ENCODE measurements at places on chromosomes 2 and 18.

DNA sequence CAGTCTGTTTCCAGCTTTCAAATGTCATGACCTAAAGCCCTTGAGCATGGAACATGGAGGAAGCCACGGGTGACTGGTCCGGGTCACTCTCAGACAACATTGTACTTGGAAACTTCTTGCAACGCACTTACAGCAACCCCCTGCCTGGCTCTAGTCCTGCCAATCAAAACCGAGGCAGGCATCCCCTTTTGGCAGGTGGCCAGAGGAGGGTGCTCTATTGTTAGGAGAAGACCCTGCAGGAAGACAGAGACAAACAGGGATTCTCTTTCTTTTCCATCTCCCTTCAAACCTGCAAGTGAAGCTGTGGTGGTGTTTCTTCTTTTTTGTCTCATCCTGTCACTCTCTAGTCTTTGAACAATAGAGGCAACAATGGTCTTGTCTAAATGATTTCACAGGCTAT is 667.2 kb downstream of the ZEB2 start:
- DNase-seq: no peak

DNA sequence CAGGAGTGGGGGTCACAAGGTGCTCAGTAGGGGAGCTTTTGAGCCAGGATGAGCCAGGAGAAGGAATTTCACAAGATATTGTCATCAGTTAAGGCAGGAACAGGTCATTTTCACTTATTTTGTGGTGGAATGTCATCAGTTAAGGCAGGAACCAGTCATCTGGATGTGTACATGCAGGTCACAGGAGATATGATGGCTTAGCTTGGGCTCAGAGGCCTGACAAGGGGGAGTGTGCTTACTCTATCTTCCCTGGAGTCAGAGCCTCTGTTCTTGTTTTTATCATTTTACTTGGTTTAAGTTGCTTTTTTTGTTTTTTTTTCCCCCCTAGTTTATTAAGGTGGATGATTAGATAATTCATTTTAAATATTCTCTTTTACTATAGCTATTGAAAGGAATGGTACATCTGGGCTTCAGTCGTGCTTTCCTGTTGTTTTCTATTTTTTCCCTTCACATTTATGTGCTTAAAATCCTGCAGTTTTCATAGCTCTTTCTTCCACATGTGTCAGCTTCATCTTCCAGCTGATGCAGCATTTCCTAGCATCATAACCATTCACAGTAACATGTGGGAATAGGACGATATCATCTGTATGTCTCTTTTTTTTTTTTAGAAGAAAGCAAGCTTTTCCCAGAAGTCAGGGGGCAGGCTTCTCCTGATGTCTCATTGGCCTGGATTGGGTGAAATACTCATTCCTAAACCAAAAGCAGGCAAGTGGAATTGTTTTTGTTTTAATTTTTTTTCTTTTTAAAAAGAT is 15.4 kb downstream of the ZNF396 start:
- DNase-seq: no peak

GRCh38 chr2:110101280-110101844 is 14.3 kb downstream of the MALL start:
- no peak for DNase-seq

DNA sequence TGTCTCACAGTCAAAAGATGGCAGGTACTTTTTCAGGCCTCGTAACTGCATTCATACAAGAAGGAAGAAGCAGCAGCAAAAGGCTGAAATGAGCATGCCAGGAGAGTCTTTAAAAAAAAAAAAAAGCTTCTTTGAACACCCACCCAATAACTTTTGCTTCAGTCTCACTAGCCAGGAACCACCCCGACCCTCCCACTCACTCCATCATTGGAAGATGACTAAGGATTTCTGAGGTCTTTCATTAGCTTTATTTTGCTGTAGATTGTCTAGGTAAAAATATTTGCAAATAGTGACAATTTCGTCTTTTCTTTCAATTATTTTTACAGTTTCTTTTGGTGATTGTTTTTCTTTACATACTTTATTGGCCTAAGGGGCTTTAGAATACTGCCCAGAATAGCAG is 37.9 kb downstream of the RBBP8 start:
- DNase-seq: no peak

- no peak for DNase-seq
Observed at GRCh38 chr2:192119536-192119935, 75.2 kb downstream of the TMEFF2 start.

DNA sequence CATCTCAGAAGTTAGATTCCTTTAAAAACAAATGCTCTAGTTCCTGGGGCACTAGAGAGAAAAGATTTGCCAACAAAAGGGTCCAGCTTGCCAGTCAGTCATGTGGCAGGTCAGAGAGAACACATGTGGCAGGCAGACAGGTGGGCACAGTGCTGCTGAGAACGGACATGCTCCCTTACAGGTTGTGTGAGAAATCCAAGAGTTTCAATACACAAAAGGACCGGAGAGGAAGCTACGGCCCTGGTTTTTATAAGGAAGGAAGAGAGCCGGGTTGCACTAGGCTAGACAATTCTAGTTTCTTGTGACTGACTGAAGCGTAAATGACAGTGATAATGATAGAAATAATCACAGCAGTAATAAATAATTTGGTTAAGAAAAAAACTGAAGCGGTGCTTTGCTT is 18.3 kb downstream of the CDC42EP3 start:
- no peak for DNase-seq

- no peak for DNase-seq
Observed at GRCh38 chr2:40721595-40721994, 269.7 kb upstream of the SLC8A1 start.

All from stimulated activated naive CD4-positive, alpha-beta T cell treated with Interleukin-2 at 50 U/mL for 16 hours (primary cell).